ENCODE measurements at places on chromosomes 4 and X.

DNA sequence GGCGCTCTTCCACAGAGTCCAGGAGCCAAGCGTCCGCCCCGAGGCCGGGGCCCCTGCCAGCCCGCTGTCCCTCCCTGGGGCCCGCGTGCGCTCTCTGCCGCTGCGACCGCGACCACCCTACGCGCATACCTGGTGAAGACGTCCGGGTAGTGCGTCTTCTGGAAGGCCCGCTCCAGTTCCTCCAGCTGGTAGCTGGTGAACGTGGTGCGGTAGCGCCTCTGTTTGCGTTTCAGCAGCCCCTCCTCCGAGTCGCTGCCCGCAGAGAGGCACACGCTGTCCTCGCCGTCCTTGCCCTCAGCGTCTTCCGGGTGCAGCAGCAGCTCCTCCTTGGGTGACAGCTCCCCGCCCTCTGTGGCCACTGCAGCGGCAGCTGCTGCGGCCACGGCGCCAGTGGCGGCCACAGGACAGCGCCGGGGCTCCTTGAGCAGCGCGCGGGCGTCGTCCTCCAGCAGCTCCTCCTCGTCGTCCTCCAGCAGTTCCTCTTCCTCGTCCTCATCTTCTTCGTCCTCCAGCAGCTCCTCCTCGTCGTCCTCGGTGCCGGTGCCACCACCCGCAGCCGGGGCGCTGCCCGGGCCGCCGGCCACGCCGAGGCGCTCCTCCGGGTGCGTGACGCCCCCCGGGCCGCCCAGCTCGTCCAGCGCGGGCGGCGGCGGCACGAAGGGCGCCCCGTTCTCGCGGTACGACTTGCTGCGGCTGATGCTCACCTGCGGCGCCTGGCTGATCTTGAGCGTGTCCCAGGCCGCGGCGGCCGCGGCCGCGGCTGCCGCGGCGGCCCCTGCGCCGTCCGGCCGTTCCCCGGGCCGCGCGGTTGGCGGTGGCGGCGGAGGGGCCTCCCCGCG is 2.8 kb downstream of the ARX start:
- H3K27me3 ChIP-seq: peaks cover 54% of the 10 kb centered on the region
- no peak overlapping the region for H3K27ac ChIP-seq
- peaks cover 17% of the 10 kb centered on the region for H3K4me1 ChIP-seq
- H3K4me3 ChIP-seq: peak overlapping the region; percentile 20
- no peak for DNase-seq
- no peaks in the 10 kb centered on the region for H3K36me3 ChIP-seq

DNA sequence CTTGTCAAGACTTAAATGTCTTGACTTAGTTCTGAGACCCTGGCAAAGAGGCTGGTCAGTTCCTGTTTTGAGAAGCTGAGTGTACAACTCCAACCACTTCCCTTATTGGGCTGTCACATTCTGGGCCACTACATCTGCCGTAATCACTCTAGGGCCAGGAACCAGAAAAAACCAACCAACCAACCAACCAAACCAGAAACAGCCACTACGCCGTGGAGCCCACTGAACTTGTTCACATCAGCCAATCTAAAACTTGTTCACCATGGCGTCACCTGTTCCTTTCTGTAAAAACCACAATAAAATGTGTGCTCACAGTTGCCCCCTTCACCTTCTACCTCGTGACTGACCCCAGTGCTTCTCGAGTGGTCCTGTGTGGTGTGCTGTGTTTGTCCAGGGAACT is 107.3 kb downstream of the JADE1 start:
- H3K4me3 ChIP-seq: no peak overlapping the region
- peak; percentile 48 for DNase-seq
- no peaks in the 10 kb centered on the region for H3K27me3 ChIP-seq
- peak overlapping the region; percentile 57 for H3K27ac ChIP-seq
- no peaks in the 10 kb centered on the region for H3K4me1 ChIP-seq

DNA sequence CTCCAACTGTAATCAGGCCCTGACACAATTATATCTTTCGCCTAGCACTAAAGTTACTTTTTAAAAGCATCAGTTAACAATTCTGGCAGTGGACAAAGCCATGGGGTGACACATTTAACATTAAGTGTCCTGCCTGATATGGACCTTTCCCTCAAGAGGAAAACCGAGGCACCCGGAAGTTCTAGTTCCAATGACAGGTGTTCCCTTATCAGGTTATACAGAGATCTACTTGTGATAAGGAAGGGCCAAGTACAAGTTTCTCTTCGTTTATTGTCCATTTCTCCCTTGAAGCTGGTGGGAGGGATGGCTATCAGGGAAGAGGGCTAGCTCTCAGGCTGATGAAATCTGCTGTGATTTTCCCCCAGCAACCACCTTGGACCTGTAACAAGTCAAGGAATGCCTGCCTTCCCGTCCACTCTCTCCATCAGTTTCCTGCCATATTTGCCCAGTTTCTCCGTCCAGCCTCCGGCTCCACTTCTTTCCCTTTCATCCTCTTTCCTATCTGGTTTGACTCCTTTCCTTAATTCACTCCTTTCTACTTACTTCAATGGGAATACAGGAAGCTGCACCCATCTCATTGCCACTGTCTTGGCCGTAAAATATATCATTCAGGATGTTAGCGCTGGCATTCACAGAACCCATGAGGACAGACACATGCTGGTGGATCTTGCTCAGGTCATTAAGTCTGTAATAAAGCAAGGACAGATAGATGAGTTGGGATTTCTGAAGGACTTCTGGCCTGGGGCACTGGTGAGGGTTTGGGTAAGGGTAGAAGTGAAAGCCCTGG is 95.0 kb downstream of the DGKK start:
- H3K4me1 ChIP-seq: no peaks in the 10 kb centered on the region

DNA sequence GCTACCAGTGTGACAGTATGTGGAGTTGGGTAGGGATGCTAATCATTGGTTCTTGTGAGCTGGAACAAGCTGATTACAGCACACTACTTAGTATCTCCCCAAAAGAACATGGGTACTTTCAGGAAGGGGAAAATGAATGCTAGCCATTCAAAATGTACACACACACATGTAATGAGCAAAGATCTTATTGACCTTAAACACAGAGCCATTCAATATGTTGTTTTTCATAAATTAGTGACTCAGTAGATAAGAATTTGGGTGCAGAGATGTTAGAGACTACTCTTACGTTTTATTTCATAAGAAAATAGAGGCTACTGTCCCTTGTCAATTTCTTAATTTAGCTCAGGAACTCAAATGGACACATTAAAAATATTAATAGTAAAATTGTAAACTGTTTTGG is 509.5 kb upstream of the ATOH1 start:
- no peak overlapping the region for H3K27ac ChIP-seq
- no peak for DNase-seq
- no peaks in the 10 kb centered on the region for H3K27me3 ChIP-seq

- peak; percentile 97 for DNase-seq
- no peaks in the 10 kb centered on the region for H3K27me3 ChIP-seq
- H3K4me1 ChIP-seq: peaks cover 13% of the 10 kb centered on the region
- peak within 1 kb of the TSS; percentile 97 for H3K27ac ChIP-seq
- H3K4me3 ChIP-seq: peak within 1 kb of the TSS; percentile 51
These were observed at the start of gene RBM3 for GRCh38 chrX:48574270-48575266. TSS of gene RBM3 (plus strand) at chrX:48574484. CDS start at chrX:48575181, 697 bp downstream.

- DNase-seq: no peak
- H3K27ac ChIP-seq: no peak overlapping the region
- H3K4me1 ChIP-seq: no peaks in the 10 kb centered on the region
- no peaks in the 10 kb centered on the region for H3K36me3 ChIP-seq
- H3K27me3 ChIP-seq: no peaks in the 10 kb centered on the region
These were observed 147.3 kb downstream of the CORIN start for GRCh38 chr4:47690611-47691010.

GRCh38 chr4:142021181-142021580 is 384.8 kb downstream of the IL15 start:
- no peak overlapping the region for H3K27ac ChIP-seq
- no peak overlapping the region for H3K4me3 ChIP-seq
- no peaks in the 10 kb centered on the region for H3K36me3 ChIP-seq
- H3K4me1 ChIP-seq: peaks cover 4% of the 10 kb centered on the region
- H3K27me3 ChIP-seq: no peaks in the 10 kb centered on the region
- DNase-seq: no peak

GRCh38 chr4:138488533-138488932 is 246.4 kb upstream of the SLC7A11 start:
- H3K27me3 ChIP-seq: no peaks in the 10 kb centered on the region
- no peak for DNase-seq
- no peak overlapping the region for H3K27ac ChIP-seq

DNA sequence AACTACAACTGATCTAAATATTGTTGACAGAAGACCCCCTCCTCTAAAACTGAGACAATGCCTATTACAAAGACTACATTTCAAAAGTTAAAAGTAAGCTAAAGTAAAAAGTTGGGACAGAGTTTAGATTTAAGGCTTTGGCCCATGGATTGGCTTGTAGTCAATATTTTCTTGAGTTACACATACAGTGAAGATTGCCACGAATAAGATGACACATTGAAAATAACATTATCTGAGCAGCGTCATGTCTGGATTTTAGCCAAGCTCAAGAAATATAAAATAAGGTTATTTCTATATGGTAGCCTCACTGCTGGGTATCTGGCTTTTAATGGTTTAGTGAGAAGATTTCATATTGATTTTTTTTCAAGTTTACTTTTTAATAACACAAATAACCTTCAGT is 266.2 kb upstream of the LDB2 start:
- H3K27me3 ChIP-seq: no peaks in the 10 kb centered on the region
- H3K36me3 ChIP-seq: no peaks in the 10 kb centered on the region
- DNase-seq: no peak
- H3K27ac ChIP-seq: no peak overlapping the region
- no peaks in the 10 kb centered on the region for H3K4me1 ChIP-seq

- no peak overlapping the region for H3K27ac ChIP-seq
- no peak overlapping the region for H3K4me3 ChIP-seq
- H3K27me3 ChIP-seq: no peaks in the 10 kb centered on the region
- DNase-seq: no peak
These were observed 37.9 kb downstream of the EREG start for GRCh38 chr4:74402692-74403456.

GRCh38 chrX:132692526-132692925 is 203.7 kb upstream of the MBNL3 start:
- no peaks in the 10 kb centered on the region for H3K36me3 ChIP-seq
- H3K27me3 ChIP-seq: no peaks in the 10 kb centered on the region
- no peak for DNase-seq

DNA sequence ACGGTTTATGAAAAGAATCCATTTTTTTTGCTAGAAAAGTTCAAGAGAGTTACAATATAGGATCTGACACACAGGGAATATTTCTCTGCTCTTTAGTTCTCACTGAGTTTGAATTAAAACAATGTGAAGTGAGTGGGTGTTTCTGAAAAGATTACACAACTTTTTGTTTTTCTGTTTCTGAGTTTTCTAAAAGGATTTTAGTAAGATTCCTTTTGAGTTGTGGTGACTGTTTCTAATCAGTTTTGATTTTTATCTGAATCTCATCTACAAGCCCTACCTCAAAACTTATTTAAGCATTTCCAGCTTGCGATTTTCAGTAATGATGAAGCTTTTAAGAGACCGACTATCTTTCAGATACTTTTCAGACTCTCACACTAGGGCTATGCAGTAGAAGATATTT is 141.7 kb downstream of the GPAT3 start:
- H3K36me3 ChIP-seq: no peaks in the 10 kb centered on the region
- H3K4me1 ChIP-seq: no peaks in the 10 kb centered on the region
- H3K27ac ChIP-seq: no peak overlapping the region

DNA sequence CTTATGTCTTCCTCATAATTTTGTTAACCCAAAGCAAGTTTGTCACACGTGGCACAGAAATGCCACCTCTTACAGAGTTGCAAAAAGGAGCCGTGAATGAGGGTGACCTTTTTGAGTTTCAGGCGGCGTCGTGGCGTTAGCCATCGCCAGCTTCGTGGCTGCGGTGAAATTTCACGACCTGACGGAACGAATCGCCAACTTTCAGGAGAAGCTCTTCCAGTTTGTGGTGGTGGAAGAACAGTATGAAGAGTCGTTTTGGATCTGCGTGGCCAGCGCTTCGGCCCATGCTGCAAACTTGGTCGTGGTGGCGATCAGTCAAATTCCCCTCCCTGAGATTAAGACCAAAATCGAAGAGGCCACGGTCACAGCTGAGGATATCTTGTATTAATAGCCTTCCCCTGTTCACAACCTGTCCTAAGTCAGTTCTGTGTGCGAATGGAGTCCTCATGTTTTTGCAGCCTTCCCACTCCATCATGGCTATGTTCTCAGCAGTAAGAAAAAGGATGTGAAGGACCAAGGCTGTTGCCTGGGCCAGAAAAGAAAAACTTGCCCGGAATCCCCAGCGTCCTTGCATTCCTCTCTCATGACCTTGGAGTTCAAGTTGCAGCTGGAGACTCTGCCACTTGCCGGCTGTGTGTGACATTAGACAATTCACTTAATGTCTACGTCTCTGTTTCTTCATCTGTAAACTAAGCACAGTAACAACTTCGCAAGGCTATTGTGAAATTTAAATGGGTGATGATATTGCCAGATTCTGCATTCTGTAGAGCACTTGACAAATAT is 11.9 kb downstream of the CLRN2 start:
- no peak overlapping the region for H3K27ac ChIP-seq
- no peak overlapping the region for H3K4me3 ChIP-seq
- no peaks in the 10 kb centered on the region for H3K4me1 ChIP-seq
- H3K27me3 ChIP-seq: no peaks in the 10 kb centered on the region
- DNase-seq: no peak
- H3K36me3 ChIP-seq: no peaks in the 10 kb centered on the region

DNA sequence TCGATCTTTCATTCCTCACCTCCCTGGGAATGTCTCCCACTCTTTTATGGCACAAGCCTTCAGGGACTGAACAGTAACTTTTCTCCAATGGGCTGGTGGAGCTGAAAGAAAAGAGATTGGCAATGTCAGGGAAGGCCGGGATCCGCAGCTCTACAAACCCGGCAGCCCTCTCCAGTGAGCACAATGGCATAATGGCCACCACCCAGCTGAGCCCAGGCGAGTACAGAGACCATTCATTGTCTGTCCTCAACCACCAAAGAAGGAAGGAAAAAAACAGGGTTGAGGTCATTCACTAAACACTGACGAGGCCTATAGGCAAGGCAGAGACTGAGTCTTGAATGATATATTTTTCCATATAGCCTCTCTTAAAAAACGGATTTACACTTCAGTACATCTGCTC is 3.6 kb downstream of the GEMIN8 start:
- peaks cover 7% of the 10 kb centered on the region for H3K27me3 ChIP-seq
- no peak overlapping the region for H3K27ac ChIP-seq
- no peak overlapping the region for H3K4me3 ChIP-seq

DNA sequence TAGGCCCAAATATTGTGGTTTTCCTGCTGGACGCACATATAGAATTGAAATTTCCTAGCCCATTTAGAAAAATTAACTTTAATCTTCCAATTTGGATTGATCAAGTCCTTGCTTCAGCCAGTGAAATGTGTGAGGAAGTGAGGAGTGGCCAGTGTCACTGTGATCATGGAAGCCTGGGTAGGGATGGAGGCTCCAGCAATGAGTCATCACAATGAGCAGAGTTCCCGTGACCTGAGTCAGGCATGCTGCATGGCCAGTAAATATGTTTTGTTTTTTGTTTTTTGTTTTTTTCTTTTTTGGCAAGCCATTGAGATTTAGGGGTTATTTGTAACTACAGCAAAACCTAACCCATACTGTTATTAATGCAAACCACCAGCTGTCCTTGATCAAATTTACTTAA is 52.1 kb downstream of the IDS start:
- DNase-seq: no peak
- no peaks in the 10 kb centered on the region for H3K36me3 ChIP-seq
- no peaks in the 10 kb centered on the region for H3K4me1 ChIP-seq
- H3K4me3 ChIP-seq: no peak overlapping the region

Measured in stomach (tissue), 19 donors.